ENCODE measurements at places on chromosomes 12 and 14.

- no peak for DNase-seq
These were observed 209.7 kb upstream of the FAR2 start for GRCh38 chr12:28939427-28939826.

GRCh38 chr12:101229841-101230241, 19.8 kb upstream of the SLC5A8 start:
- DNase-seq: no peak

DNA sequence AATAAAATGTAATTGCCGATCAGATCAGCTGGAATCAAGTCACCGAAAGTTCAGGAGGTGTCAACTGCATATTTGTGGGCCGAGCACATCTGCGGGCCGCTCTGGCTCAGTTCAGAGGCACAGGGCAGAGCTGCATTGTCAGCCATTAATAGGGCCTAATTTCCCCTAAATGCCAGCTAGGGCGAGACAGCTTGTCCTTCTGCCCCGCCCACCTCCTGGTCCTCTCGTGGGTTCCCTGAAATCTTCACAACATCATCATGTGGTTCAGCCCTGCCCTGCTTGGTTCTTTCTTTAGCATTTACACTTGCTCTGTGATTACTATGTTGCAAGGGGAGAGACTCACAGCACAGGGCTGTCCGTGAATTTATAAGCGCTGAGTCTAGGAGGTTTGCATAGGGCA, 148.9 kb downstream of the CHST11 start:
- DNase-seq: no peak

DNA sequence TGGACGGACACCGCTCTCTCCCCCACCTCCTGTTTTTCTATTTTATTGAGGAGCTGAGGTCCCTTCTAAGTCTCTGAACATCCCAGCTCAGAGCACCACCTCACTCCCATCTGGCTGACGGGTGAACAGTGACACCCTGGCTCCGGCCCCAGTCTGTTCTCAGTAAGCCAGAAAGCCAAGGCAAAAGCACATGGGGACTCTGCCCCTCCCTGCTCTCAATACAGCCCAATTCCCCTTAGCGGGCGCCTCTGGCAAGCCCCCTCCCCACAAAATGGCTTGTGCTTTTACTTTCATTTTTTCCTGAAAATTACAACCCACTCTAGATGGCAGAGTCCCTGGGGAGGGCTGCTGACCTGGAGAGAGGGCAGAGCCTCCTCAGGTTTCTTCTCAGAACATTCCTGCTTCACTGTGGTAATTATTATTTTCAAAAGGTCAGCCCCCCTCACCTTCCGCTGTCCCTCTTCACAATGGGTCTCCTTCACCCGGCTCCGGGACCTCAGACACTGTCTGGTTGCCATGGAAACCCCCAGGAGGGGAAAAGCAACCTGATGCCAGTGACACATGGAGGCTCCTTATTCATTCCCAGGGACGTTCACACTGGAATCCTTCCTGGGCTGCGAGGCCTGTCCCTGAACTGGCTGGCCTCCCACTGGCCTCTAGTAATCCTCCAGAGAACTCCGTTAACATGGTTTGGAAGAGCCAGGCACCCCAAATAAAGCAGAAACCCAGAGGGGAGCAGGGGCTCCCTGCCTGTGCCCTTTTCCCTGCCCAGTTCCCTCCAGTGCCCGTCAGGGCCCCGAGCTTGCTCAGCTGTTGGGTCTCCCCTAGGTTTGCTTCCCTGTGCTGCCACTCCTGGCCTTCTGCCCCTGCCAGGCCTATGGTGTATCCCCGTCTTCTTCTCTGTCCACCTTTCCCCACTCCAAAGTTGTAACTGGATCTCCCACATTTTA, 15.9 kb downstream of the COL2A1 start:
- DNase-seq: no peak

DNA sequence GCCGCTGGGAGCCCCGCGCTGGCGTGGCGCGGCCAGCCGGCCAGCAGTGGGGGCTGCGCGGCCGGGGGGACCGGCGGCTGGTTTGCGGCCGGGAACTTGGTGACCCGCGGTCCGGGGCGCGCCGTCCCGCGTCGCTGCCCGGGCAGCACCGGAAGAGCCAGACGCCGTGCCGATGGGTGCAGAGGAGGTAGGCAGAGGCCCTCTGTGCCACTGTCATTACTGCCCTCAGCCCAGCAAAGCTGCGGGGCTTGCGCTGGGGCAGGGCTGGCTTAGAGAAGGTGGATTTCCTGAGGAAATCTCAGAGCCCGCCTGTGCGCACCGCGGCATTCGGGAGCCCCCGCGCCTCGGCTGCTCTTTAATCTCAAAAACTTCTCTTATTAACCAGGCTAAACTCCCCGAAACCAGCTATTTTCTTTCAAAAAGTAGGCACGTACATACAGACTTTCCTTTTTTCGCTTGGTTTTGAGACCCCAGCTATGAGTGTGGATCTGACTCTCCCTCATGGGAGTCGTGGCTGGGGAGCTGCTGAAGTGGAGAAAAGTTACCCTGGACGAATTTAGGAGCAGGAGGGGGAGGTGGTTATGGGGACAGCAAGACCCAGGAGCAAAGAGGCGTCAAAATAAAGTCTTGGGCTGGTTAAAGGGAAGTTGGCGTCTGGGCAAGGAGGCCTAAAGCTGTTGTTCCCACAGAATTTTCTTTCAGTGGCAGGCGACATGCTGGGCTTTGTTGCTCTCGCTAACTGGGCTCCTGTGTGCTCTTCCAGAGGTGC, 802 bp downstream of the SUSD6 start:
- DNase-seq: no peak

GRCh38 chr14:99125616-99126431, 146.2 kb downstream of the BCL11B start:
- DNase-seq: peak; percentile 77

- no peak for DNase-seq
These were observed 408.9 kb upstream of the FBXO33 start for GRCh38 chr14:39841088-39841487.

DNA sequence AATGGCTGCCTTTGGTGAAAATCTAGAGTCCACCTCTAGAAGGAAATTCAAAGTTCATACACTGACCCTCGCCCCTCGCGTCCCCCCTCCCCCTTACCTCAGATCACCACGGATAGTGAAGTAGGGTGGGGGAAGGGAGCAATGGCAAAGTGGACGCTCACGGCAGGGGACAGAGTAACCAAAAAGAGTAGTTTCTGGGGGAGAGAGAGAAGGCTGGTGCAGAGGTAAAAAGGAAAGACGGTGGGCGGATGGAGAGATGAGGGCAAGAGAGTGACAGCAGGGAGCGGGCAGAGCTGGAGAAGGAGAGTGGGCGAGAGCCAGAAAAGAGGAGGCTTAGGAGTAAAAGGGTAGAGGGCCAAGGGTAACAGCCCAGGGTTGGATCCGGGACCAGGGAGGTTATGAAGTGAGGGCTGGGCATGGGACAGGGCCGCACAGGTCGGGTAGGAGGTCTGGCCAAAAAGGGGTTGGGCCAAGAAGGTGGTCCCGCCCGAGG, 423 bp downstream of the ALDH6A1 start:
- DNase-seq: no peak

- no peak for DNase-seq
These were observed 927 bp upstream of the LRP6 start for GRCh38 chr12:12267742-12268200.

- no peak for DNase-seq
These were observed 39.0 kb downstream of the CMKLR1 start for GRCh38 chr12:108299980-108300696.

DNA sequence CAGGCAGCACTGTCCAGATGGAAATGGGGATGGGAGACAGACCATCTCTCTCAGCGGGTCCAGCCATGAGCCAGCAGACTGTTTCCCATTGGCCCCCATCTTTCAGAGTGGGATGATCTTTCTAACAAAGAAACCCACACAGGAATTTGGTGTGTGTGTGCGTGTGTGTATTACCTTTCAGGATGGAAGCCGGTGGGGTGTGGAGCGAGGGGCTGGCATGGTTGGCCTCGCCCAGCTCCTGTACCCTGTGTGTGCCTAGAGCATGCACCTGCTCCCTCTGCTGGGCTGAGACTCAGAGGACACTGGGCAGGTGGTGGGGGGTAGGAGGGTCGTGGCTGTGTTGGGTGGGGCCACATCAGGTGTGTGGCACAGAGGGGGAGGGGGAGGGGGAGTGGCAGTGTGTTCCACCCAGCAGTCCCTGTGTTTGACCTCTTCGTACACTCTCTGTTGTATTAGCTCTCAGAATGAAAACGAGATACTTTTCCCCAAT, 33.0 kb upstream of the TSPAN9 start:
- no peak for DNase-seq

GRCh38 chr12:104578453-104578852, 121.7 kb downstream of the CHST11 start:
- DNase-seq: no peak

- DNase-seq: no peak
These were observed at the start of gene OR4K13 for GRCh38 chr14:20035938-20036337. OR4K13 (minus strand) TSS chr14:20036038; CDS start chr14:20034758, 1,280 bp downstream.

DNA sequence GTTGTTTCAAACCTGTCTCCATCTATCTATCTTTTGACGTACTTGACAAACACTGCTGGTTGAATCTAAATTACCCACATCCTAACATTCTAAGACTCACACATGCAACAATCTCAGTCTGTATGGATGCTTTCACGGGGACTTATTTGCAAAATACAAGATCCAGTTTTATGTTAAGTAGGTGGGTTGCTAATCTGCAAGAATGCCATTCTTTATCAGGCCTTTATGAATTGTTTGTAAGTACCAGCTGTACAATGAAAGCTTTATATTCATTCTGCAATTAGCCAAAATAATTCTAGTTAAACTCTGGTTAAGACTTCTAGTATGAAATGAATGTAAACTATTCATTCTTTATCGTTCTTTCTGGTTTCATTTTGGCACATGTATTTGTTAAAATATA, 135.1 kb downstream of the NAV3 start:
- no peak for DNase-seq

DNA sequence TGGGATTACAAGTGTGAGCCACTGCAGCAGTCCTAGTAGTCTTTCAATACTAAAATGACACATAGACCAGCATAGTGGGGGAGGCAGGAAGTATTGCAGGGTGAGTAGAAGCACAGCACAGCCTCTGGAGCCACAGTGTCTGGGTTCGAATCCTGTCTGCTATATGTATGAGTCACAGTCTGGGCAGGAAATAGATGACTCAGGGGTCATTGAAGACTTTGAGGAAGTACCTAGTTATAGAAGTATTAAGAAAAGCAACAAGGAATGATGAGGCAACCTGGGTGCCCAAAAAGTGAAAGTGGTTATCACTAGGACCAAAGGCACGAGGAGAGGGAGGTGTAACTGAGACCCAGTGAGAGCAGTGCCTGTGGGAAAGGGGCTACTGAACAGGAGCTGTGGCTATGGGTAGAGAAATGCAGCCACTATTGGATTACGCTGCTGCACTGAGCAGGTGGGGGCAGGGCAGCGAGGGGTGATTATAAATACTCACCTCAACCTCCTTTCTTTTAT, 124.0 kb downstream of the PDE3A start:
- DNase-seq: no peak

GRCh38 chr12:6434205-6435140, 10.3 kb upstream of the CD27 start:
- no peak for DNase-seq

- DNase-seq: no peak
These were observed 80.7 kb downstream of the ACTN1 start for GRCh38 chr14:68898248-68899032.

DNA sequence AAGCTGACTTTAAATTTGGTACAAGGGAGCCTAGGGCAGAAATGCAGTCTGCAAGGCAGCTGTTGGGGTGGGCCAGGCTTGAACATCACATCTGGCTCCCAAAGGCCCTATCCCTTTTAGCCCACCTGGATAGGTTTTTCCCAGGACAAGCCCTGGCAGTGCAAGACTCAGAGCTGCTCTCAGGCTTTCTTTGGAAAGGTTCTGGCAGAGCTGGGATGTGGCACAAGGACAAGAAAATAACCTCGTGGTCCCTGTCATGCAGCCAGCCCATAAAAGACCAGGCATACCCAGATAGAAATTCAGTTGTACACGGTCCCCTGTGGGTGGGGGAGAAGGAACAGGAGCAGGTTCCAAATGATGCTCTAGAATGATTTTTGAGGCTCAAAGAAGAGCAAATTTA, 206.9 kb downstream of the TTC7B start:
- no peak for DNase-seq

- no peak for DNase-seq
These were observed 91.1 kb upstream of the FUT8 start for GRCh38 chr14:65321370-65321875.

GRCh38 chr12:16844875-16845274, 238.9 kb upstream of the LMO3 start:
- DNase-seq: no peak

GRCh38 chr12:3117591-3118015, 40.4 kb downstream of the TSPAN9 start:
- no peak for DNase-seq

DNA sequence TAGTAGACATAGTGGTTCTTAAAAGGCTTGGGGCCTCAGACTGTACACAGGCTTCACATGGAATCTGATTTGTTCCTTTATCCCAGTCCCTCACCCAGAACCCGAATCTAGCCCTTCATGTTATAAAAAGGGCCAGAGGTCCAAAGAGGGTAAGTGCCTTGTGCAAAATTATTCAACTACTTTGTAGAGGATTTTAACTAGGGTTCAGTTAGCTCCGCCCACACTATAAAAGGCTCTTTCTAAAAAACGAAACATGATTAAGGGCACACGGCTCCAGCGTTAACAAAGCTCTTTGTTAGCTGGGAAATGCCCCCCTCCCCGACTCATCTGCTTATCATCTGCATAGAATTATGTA, 3.2 kb upstream of the SOCS2 start:
- no peak for DNase-seq

DNA sequence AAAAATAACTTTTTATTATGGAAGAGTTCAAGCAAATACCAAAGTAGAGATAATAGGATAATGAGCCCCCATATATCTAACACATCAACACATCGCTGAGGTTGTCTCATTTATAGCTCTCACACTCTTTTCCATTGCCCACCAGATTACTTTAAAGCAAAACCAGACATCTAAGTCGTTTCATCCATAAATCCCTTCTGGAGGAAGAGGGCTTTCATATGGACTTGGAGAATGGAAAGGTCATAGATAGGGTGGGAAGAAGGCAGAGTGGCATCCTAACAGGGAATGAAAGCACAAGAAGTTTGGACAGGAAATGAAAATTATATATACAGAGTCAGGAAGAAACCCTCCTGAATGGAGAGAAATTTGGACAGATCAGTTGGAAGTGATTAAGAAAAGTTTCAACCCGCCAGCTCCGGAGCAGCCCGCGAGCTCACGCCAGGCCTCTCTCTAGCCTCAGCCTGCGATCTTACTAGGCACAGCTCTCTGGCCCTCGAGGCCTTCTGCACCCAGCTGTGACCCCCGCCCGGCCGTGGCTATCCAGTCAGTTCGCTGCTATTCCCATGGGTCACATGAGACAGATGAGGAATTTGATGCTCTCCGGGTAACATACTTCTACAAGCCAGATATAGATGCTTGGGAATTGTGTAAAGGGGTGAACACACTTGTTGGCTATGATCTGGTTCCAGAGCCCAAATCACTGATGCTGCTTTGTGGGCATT, 48.4 kb upstream of the NID2 start:
- DNase-seq: no peak

DNA sequence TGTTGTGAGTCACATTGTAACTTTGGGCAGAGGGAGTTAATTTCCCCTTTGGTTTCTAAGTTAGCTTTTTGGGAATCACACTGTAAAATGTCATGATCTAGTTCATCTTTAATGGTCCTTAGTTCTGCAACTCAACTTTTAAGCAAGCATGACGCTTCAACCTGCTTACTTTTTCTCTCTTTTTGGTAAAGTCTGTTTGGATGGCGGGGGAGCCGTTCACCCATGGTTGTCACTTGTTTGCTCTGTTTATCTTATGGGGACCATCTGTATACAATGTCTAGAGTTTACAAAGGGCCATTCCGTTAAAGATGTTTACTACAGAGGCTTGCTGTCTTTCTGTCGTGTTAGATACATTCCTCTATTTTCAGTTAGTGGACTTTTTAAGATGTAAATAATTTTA, 172.0 kb downstream of the SRGAP1 start:
- DNase-seq: no peak

Data from vagina (tissue), 2 donors.